ENCODE measurements at places on chromosomes 5 and 9.

- DNase-seq, result no peak
Observed at GRCh38 chr9:126066131-126066530, 260.5 kb upstream of the MVB12B start.

GRCh38 chr9:20314981-20315380, 307.3 kb downstream of the MLLT3 start:
- DNase-seq, result peak; percentile 14

- DNase-seq, result peak; percentile 47
Observed at GRCh38 chr5:132489871-132490483, 596 bp downstream of the IRF1 start.

DNA sequence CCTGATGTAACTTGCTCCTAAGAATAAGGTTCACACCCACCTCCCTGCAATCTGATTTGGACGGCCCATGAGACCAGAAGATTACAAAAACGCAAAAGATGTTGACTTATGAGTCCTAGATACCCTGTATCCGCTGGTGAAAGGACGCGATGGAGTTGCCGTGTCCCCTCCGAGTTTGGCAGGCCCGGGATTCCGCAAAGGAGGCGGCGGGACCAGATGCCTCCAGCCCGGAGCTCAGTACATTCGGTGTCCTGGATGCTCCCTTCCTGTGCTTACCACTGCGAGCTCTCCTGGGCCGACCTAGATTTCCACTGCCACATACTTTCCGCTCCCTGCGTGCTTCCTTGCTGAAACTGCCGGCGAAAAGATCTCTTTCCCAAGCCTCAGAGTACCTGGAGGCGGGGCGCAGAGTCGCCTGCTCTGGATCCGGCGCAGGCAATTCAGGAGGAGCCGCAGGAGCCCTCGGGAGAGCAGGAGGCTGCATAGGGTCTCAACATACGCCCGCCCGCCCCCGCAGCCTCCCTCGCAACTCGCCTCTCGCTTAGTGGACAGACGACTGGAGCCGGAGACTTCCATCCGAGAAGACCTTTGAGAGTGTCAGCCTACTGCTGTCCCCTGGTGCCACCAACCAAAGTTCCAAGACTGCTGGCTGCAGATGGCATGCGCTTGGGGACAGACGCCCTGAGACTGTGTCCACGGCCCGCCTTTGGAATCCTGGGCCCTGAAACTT, 39.8 kb downstream of the ANXA2R start:
- no peak for DNase-seq

DNA sequence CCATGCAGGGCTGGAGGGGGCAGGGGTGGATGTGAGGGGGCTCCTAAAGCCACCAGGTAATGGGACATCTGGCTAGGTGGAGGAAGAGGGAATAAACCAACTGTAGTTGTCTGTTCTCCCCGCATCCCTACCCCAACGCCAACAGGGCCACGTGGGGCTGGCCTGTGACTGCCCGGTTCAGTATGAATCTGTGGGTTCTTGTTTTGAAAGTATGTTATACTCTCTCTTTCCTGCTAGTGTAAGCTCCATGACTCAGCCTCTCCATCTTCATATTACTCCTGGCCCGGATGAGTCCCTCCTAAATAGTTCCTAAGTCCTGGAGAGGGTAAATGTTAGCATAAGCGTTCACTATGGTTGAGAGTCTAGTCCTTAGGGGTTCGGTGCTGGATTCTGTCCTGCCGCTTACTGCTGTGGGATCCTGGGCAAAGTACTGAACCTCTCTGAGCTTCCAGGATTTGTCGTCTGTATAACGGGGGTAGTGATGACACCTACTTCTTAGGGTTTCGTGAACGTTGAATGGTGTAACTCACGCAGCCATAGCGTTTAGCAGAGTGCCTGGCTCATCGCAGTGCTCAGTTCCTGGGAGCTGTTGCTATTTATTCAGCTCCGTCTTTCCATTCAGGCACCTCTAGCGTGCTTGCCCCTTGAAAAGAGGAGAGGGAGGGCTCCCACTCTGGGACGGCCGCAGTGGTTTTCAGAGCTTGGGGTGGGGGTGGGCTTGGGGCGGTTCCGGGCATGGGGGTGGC, 28.8 kb downstream of the LHX2 start:
- DNase-seq, result no peak

DNA sequence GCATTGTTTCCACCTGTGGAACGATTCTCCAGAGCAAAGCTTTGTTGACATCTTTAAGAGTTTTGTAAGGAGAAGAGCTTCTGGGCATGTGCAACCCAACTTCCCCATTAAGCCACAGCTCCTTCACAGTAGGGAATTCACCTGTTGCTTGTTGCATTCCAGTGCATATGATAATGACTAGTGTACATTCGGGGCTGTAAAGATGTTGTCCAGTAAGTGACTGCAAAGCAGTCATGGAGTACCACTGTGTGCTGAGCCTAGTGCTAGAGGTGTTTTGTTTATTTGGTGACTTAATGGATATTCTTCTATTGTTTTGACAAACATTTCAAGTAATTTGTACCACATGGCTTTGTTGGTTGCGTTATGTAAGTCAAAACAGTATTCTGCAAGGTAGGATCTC, 12.8 kb downstream of the UGCG start:
- no peak for DNase-seq

GRCh38 chr9:113790093-113790492, 86.0 kb upstream of the ZNF618 start:
- no peak for DNase-seq

DNA sequence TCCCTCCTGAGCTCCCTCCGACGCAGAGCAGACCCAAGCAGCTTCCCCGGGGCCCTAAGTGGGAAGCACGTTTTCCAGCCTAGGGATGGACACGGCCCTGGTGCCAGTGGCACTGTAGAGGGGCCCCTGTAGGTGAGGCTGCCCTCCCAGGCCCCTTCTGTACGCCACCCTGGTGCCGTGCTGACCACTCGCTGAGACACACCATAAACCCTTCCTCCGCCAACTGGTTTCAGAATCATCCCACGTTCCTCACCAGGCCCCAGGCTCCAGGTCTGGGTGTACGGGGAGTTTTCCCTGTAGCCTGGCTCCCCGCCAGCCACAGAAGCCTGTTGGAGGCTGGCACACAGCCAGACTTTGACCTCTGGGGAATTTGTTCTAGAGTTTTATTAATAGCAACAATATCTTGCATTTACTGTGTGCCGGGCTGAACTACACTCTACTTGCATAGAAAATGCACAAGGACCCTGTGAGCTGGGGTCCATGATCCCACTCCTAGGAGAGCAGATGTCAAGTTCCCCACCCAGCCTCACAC, 18.2 kb upstream of the WDR38 start:
- no peak for DNase-seq

DNA sequence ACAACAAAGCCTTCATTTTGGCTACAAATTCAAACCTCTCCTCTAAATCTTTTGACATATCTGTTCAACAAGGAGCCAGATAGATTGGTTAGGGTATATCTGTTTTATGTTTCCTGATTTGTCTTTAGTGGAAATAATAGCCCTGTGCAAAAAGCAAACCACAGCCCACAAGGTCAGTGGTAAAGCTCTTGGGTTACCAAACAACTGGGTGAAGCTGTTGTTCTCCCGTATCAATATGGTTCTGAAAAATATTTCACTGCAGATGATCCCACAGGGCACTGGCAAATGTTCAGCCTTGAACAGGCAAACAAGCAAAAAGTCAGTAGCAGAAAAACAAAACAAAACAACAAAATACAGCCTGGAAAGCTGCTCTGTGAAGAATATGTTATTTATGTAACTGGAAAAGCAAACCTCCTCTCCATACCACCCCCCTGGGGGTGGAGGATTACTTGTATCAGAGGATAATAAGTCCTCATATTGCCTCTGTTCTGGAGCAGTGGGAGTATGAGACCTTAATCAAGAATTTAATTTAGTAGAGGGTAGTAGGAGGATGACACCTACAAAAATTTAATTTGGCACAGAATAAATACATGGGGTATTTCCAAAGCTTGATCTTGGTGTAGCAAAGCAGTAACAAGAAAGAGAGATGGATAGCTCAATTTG, 20.8 kb upstream of the PTBP3 start:
- DNase-seq, result no peak

- DNase-seq, result no peak
Observed at GRCh38 chr5:29720954-29721353, 1472.5 kb upstream of the CDH6 start.

DNA sequence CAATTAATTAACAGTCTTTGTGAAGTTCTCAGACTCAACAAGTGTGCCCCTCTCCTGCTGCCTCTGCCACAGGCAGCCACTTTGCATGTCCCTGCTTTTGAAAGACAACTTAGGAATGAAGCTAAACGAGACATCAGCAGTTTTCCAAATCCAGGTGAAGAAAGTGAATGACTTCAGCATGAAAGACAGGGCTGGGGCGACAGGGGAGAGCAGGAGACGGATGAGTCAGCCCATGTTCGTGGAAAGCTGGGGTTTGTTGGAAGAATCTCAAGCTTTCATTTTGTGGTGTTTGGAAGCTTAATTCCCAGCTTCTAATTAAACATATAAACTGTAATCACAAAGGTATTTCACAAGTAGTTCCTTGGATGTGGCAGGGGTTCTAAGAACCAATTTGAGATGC, 207.8 kb upstream of the MAP3K1 start:
- no peak for DNase-seq

DNA sequence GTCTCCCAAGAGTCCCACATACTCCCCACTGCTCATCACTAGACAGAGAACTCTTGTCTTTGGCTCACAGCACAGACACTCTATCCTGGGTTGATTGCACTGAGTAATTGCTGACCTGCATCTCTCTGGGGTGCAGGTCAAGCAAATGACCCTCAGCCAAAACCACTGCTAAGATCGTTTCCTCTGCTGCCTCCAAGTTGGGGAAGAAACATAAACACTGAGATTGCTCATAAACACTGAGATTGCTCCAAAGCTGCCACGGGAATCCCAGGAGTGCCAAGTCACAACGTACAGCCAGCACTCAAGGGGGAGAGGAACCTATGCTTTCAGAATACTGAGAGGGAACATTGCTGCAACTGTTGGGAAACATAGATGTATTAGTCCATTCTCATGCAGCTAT, 1402.1 kb upstream of the ACO1 start:
- no peak for DNase-seq

GRCh38 chr9:3857673-3858072, 331.9 kb upstream of the RFX3 start:
- DNase-seq, result no peak

GRCh38 chr5:144566747-144567420, 396.2 kb downstream of the KCTD16 start:
- DNase-seq, result no peak

GRCh38 chr5:17157294-17157693, 60.1 kb upstream of the BASP1 start:
- no peak for DNase-seq

All from T-cell (primary cell).